Right kidney (tissue), 9 donors: ENCODE measurements at places on chromosomes 5 and 9.

DNA sequence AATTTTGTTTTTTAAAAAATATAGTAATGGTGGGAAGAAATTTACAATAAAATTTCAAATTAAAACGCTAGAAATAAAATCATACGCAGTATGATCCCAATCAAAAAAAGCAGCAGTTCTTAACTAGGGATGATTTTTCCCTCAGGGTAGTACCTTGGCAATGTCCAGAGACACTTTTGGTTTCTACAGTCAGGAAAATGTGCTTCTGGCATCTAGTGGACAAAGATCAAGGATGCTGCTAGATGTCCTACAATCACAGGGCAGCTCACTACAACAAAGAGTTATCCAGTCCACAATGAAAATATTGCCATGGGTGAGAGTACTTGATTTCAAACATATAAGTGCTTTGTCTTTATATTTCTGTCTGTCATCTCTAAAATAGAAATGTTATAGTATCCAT is 400.2 kb upstream of the SGCD start:
- no peak for DNase-seq

DNA sequence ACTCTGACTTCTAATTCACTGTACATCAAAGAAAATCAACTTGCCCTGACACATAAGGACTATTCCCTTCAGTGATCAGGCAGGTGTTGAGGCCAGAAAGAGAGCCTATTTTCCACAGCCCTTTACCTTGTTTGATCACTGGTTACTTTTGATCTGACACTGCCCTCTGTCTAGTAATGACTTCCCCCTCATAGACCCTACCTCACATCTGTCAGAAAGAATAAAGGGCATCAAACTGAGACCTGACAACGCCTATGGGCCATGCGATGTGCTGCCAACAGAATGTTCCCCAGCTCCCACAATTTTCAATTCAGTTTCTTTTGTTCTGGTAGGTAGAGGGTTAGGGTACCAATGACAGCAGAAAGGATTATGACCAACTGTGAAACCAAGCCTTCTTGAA is 47.7 kb downstream of the FBXL17 start:
- DNase-seq, result no peak

DNA sequence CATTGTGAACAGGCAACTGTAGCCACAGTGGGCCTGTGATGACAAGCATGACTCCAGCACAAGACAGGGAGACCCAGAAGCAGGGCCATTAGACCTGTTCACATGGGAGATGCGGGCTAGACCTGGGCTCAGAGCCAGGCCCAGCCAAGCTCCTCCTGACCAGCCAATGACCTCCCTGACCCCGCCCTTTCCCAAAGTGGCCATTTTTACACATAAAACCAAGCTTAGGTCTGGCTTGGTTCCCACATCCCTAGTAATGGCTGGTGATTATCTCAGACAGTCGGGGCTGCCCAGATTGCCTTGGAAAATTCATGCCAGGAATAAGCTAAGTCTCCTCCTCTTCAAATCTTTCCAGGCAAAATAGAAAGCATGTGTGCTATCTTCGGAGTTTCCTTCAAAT is 94.1 kb downstream of the FRMD3 start:
- no peak for DNase-seq

GRCh38 chr9:82651474-82651873 is 411.5 kb downstream of the RASEF start:
- DNase-seq, result no peak

- DNase-seq, result no peak
Measured at GRCh38 chr5:107563959-107564544, 106.7 kb downstream of the EFNA5 start.
